NCI-H2081 treated with DMSO at 0.1 percent for 48 hours (cell line): ENCODE measurements at places on chromosomes 1 and 21.
A peak's percentile ranks its signal among the peaks of the same experiment; 100 is the strongest.

DNA sequence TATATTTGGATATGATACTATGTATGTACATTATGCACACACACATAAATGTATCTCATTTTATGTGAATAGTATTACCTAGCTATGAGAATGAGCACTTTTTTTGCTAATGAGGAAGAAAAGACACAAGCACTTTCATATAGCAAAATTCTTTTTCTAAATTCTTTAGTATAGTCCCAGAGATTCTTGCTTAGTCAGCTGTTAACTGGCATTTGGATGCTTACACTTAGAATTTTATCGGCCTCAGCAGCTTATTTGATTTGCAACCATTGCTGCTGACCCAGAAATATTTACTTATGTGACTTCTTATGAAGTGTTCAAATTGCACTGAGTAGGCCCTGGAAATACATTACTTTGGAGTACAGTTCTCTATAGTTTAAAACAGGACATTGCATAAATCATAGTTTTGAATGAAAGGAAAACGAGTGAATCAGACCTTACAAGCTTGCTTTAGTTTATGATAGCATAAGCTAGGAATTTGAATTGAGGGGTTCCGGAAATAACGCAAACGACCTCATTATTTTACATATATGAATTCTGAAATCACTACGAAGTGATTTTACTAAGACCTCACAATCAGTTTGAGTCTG, 653.9 kb upstream of the NEGR1 start:
- DNase-seq = no peak

DNA sequence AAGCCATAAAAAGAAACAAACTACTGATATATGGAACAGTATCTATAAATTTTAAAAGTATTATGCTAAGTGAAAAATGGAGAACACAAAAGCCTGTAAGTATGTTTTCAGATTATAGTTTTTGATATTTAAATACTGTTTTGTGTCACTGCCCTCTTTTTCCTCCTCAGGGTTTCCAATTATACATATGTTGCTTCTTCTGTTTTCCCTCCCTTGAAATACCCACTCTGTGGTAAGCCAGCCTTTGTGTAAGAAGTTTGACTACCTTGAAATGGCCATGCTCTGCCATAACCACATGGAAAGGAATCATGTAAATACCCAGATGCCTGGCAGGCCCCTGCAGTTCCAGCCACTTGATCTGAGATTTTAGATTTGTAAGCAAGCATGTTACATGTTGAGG, 248.3 kb downstream of the AKT3 start:
- no peak for DNase-seq

DNA sequence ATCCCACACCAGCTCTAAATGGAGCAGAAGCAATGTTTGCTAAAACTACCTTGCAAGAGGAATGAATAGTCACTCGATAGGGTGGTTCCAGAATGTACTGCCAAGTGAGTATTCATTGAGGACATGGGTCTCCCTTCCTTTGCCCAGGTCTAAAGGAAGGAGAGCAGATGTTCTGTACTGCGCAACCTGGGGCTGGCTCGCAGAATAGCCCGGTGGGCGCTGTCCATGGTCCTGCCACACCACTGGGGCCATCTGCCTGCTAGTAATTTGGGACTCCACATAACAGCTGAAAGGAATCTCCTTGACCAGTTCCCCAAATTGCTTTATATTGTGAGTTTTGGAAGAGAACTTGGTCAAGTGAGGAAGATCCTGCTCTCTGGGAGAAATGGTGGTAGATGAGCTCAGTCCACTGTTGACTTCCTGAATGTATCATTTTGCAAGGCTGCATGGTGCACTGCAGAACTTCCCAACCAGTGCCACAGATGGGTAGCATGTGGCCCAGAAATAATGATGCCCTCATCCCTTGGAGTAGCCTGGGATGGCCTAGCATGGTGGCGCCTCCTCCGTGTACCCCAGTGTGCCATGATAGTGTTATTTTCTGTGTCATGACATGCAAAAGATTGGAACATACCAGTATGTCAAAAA, 5.7 kb downstream of the SLC6A17 start:
- DNase-seq = no peak

DNA sequence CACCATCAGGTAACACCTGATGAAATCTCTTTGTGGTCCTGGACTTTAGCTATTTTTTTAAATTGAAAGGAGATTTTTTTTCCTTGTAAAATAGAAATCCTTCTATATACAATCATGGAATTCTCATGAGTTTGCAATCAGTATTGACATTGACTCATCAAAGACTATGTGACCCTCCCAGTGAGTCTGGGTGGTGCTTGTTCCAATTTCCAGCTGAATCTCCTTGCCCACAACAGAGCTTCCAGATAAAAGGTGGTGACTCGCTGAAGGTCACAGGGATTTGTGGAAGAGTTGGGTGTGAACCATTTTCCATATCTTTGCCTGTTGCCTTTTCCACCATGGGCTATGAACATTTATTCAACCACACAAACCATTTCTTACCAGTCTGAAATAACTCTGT, 486.6 kb downstream of the AJAP1 start:
- DNase-seq = no peak

DNA sequence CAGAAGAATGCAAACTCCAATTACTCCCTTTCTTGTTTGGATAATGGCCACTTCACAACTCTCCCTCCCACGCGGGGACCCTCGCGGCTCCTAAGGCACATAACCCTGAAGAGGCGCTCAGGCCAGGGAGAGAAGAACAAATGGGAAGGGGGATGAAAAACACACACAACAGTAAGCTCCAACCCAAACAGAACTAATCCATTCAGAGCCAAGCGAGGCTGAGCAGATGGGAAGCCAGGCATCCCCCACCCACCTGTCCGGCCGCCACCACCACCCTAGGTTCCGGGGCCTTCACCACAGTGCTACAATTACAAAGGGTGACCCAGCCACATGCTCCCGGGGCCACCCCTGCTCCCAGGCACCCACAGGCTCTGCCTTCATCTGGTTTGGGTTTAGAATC, 101.5 kb downstream of the MRPL37 start:
- DNase-seq = no peak

DNA sequence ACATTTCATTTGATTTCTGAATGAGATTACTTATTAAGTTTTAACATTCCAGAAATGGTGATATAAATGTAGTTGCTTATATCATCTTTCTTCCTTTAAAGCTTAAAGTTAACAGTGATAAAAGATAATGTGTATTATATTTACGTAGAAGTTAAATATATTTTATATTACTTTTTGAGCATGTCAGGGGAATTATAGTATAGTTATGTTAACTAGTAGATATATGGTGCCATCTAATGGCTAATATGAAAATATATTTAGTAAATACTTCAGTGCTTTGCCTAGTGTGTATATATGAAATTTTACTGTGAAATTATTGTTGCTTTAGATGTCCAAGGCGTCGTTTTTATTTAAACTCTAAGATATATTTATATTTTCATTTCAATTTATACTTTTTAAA, 51.5 kb downstream of the SYT14 start:
- peak; percentile 32 for DNase-seq

DNA sequence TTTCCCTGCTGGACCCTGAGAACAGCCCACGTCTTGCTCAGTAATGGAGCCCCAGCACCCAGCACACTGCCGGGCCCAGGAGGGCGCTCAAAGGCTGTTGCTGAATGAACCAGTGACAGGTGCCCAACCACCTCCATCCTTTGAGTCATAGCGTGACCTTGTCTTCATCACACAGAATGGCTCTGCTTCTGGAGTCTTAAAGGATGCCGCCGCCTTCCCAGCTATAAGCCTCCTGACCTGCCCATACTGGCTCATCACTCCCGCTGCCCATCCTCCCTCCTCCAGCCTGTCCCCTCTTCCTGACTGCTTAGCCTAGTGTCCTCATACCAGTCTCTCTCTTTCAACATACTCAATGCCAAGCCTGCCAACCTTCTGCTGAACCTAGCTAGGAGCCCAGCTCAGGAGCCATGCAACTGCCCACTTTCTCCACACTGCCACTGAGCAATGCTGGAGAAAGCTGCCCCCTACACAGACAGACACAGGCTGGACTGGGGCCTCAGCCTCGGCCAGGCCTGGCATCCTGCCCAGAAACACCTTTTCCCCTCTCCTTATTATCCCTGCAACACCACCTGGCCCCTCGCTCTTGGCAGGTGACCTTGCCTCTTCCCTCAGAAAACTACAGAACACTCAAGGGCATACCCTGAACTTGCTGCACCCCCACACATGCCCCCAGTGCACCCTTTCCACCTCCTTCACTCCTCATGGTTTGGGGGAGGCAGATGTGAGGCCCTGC, 14.1 kb downstream of the TTC39A start:
- no peak for DNase-seq

- no peak for DNase-seq
Measured at GRCh38 chr1:79716447-79716846, 709.9 kb upstream of the ADGRL4 start.

GRCh38 chr1:153790313-153790965, 15.2 kb downstream of the SLC27A3 start:
- DNase-seq = no peak

GRCh38 chr1:160109686-160110085, 5.9 kb upstream of the ATP1A2 start:
- DNase-seq = no peak

DNA sequence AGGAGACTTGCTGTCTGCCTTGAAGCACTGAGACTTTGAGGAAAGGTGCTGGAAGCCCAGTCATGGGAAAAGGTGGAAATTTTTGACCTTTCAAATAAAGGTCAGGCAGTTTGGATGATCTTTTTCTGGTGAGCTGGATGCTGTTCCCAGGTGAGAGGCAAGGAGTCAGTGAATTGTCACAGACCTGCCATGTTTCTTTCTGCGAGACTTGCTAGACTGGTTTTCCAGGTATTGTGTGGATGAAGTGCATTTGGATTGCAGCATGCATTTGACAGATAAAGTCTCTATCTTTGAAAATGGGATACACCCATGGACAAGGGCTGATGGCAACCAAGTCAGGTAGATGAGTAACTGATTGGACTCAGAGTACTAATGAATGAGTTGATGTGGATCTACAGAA, 65.7 kb upstream of the NHLH2 start:
- no peak for DNase-seq

DNA sequence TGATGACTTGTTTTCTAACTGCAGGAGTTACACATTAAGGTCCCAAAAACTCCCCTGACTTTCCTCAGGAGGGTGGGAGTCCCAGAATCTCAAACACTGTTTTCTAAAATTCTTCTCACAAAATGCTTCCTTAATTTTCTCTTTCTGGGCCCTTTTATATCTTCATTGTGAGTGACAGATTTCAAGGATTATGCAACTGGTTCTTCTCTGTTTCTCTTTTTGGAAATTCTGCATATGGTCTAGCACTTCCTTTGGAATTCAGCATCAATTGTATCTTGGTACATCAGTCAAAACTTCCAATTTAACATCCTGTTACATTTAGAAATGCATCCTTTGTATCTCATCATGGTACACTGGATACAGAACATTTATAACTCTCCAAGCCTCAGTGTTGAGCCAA, 59.7 kb downstream of the LMO4 start:
- no peak for DNase-seq

DNA sequence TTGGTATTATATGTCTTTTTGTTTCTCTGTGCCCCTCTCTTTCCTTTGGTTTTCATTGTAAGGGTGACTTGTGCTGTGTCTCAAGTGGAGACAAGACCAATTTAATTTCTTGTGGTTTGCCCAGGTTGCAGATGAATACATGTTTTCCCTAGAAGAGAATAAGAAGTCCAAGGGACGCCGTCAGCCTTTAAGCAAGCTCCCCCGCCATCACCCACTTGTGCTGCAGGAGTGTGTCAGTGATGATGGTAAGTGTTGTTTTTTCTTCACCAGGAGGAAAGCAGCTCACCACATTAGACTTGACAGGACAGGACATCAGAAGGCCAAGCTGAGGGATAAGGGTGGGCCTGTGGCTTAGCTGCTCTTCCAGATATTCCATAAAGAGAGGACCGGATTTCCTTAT, 23.8 kb upstream of the ST3GAL3 start:
- DNase-seq = no peak

GRCh38 chr1:194476351-194476750, 1289.9 kb upstream of the B3GALT2 start:
- no peak for DNase-seq

GRCh38 chr1:160267284-160267991, 5.1 kb upstream of the DCAF8 start:
- DNase-seq = no peak

GRCh38 chr1:95146637-95147036, 29.5 kb downstream of the TLCD4 start:
- DNase-seq = no peak

- DNase-seq = no peak
Measured at GRCh38 chr21:32411350-32412161, 950 bp upstream of the EVA1C start.

DNA sequence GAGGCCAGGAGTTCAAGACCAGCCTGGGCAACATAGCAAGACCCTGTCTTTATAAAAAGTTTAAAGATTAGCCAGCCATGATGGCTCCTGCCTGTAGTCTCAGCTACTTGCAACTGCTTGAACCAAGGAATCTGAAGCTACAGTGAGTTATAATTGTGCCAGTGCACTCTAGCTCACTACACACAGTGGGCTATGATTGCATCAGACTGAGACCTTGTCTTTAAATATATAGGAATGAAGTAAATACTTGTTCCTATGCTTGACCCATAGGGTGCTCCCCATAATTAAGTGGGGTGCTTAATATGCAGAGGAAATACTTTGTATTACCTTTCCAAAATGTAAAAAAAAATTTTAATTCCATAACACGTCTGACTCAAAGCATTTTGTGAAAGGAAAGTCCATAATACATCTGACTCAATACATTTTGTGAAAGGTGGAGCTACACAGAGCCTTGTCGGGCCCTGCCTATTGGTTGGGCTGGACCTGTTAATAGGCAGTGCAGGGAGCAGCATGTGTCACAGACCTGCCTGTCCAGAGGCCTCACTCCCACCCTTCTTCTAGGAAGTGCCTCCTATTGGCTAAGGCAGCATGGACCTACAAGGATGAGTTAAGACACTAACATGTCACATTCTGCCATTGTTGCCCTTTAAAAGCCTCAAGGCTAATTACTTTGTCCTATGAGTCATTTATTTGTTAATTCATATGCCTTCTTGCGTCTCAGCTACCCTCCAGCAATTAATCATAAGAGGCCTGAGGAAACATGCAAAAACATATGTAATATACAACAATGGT, 33.6 kb downstream of the CD58 start:
- no peak for DNase-seq

- DNase-seq = peak; percentile 21
Measured at GRCh38 chr1:103106426-103107341, 1.6 kb downstream of the COL11A1 start.

- no peak for DNase-seq
Measured at GRCh38 chr1:99557546-99558202, 88.2 kb upstream of the PALMD start.

- DNase-seq = no peak
Measured at GRCh38 chr1:171794085-171794484, 12.6 kb downstream of the METTL13 start.

- DNase-seq = no peak
Measured at GRCh38 chr1:156647351-156647750, 5.4 kb downstream of the BCAN start.

DNA sequence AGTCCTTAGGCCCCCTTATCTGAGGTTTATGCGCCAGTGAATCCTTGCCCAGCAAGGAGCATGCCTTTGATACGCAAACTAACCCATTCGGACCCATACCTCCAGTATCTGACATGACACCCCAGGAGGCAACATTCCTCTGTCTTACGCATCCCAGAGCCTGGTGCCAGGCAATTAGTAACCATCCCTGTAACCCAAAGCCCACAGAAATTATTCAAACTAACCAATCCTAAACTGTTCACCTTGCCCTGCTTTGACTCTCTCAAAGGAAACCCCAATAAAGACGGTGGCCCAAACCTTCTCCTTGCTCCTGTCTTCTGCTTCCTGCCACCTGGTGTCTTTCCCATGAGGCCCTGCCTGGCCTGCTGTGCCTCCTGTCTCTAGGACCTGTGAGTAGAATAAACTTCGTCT, 36.4 kb downstream of the ZNF496 start:
- DNase-seq = no peak
